ENCODE measurements at places on chromosomes 16 and 17. TPM values are rescaled to one million over a fixed set of nuclear protein-coding genes. Genes with fewer than 3 reads are reported as not detected.
A peak's percentile ranks its signal among the peaks of the same experiment; 100 is the strongest.

DNA sequence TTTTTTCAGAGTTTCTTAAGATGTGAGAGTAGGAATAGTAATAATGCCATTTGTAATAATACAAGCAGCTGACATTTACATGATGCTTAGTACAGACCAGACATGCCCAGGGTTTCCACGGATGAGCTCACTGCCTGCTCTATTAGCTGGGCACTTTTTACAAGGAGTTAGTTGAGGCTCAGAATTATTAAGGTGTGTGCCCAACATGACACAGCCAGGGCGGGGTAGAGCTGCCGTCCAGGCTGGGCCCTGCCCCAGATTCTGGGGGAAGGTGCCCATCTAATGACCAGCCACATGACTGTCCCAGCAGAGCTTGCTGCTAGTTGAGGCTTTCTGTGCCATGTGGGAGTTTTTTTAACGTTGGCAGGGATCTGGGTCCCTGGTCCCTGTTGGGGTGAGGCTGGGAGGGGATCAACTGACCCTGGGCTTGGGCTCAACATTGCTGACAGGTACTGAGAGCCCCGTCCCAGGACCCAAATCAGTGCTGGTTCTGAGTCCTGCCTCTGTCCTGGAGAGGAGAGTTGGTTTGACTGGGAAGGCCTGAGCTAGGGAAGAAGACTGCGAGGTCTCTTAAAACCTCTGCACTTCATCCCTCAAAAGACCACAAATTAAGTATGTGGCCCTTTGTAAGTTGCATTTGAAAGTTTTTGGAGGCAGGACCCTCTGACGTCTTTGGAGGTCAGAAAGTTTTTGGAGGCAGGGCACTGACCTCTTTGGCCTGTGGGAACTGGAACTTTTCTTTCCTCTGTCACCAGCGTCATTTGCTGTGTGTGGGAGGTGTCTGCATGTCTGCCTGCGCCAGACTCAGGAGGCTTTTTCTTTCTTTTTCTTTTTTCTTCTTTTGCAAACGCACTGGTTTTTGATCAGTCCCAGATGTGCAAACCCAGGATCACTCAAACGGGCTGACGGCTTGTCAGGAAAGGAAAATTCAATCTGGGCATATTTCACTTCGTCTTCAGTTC, 2.2 kb downstream of the CRISPLD2 start:
- peak; percentile 75 for DNase-seq

GRCh38 chr16:2691491-2692248, 9.3 kb downstream of the KCTD5 start:
- DNase-seq: no peak

DNA sequence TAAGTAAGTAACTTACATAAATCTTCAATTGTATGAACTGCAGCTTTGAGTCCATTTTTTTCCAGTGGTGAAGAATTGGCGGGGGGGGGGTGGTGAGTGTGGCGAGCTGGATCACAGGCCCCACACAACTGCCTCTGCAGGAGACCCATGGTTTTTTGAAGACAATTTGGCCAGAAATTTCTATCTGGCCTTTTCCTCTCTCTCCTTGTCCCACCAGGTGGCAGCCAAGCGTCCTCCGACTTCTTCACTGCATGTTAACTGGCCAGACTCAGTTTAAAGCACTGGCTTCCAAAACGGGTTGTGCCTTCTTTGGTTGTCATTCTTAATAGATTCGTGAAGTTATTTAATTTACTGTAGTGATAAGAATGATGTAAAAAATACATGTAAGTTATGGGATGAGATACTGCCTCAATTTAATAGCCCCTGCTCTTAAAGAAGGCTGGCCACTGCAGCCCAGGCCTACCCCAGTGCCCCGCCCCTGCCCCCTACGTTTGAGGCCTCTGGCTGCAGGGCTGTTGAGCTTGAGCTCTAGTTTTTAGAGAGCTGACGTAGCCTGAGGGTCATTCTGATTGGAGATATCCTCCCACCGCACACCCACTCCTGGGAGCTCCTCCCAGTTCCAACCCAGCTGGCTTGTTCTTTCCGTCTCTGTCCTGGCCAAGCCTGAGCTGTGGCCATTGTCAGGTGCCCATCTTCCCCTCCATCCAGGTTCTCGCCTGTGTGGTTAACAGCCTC, 36.4 kb downstream of the AKAP1 start:
- no peak for DNase-seq

- DNase-seq: no peak
These were observed 73.1 kb downstream of the CDH13 start for GRCh38 chr16:82699711-82700495.

DNA sequence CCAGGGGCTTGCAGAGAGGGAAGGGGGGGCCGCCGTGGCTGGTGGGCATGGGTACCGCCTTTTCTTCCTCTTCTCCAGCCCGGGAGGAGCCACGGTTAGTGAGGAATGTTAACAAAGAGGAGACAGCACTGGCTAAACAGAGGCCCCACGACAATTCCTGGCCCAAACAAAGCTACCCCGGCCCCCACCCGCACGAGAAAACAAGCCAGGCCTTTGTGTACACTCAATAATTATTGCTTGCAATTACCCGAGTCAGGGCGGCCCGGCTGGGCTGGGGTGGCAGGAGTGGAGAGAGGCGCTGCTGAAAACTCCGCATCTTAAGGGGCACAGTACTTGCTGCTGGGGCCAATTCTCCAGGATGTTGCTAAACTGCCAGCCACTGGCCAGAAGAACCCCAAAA, 56.4 kb downstream of the IRX5 start:
- no peak for DNase-seq

- DNase-seq: no peak
These were observed 73.7 kb downstream of the CNGB1 start for GRCh38 chr16:57897053-57897784.

GRCh38 chr17:7789131-7789530, 44.9 kb upstream of the KDM6B start:
- DNase-seq: no peak

DNA sequence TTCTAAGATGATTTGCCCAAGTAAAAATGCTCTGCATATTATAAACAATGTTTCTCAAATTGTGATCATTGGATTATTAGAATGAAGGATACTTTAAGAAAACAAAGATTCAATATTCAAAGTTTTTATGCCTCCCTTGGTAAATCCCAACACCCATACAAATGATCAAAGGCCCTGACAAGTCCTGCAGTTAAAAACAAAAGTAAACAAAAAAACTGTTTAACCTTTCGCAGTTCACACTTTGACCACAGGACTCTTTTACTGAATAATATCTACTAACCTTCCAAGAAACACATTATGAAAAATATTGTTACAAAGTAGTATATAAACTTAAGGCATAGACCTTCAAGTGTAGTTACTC, 365.9 kb upstream of the ZFHX3 start:
- no peak for DNase-seq

DNA sequence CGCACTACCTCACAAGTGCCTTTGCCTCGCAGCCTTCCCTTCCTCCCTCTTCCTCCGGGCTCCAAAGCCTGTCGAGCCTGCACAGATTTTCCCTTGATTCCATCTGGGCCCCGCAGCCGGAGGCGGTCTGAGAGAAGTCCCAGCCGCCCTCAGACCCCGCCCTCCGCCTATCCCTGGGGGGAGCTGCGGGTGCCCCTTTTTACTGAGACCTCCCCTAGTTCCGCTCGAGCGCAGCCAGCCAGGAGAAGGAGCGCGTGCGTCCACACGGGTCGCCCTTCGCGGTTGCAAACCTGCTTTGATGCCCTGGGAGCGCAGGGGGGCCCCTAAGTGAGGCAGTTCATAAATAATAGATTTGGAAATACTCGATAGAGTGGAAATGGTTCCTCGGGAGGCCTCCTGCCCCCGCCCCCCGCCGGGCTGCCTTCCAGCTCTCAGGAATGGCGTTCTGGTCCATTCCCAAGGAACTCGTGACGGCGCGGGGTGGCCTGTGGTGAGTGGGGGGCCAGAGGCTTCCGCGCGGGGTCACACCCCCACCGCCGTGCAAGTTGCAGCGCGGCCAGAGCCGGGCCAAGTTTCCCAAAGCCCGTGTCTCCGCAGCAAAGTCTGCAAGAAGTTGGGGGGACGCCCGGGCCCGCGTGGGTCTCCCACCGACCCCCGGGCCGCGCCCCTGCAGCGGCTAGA, 610 bp downstream of the C16orf74 start:
- DNase-seq: no peak

- no peak for DNase-seq
These were observed 9.4 kb upstream of the MEOX1 start for GRCh38 chr17:43671031-43671692.

- peak; percentile 94 for DNase-seq
These were observed at the start of gene CAMKK1 for GRCh38 chr17:3893003-3893719. TSS of gene CAMKK1 (minus strand) at chr17:3893053. CDS start at chr17:3885687, 7,366 bp downstream.

GRCh38 chr17:75596320-75597087, 8.9 kb downstream of the MYO15B start:
- no peak for DNase-seq

DNA sequence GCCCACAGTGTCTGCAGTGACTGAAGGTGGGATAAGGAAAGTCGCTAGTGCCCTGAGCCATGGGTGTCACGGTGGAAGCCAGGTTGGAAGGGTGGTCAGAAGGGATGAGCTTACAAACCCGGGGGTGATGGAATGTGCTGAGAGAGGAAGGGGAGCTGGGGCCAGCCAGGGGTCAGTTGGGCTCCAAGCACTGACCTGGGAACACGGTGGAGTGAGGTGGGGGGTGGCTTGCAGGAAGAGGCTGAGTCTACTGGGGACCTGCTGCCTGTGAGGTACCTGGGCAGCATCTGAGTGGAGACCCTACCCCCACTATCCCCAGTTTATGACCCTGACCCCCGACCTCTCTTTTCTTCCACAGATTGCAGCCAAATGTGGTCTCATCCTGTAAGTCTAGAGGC, 3.1 kb downstream of the TMEM92 start:
- DNase-seq: peak; percentile 21

GRCh38 chr17:31413874-31414549, 22.5 kb downstream of the RAB11FIP4 start:
- peak; percentile 37 for DNase-seq

GRCh38 chr16:50480206-50480605, 68.0 kb upstream of the NKD1 start:
- no peak for DNase-seq

DNA sequence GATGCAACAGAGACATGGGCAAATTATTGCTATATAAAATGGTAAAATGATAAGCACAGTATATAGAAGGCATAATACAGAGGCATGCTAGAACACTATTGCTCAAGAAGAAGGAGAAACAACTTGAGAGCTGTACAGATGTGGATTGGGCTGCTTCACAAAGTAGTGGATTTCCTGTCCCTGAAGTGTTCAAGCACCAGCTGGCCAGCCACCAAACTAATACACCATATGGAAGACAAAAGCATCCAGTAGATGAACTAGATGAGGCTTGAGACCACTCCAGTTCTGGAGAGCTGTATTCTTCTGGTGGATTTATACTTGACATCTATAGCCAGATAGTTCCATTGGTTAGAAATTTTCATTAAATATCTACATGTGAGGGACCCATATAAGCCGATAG, 134.1 kb upstream of the GNAO1 start:
- DNase-seq: no peak

DNA sequence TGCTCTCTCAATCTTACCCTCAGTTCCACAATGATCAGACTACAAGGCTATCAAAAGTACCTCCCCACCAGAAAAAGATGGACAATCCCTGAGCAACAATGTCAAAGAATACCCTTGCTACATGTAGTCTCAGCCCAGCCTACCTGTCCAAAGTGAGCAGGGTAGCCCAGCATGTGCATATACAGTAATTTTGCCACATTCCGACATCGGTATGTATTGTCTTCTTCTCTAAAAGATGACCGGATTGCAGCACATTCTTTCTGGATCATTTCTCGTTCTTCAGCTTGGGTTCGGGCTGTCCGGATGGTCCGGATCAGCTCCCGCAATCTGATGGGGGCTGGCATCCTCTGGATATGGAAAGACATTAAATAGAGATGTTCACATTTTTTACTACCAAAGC, 19.5 kb downstream of the AP1G1 start:
- no peak for DNase-seq

GRCh38 chr16:86578061-86578599, at the start of gene FOXL1:
TSS of gene FOXL1 (plus strand) at chr16:86578549. CDS start at chr16:86578724, 175 bp downstream.
- DNase-seq: no peak

GRCh38 chr17:57431415-57431814, 175.1 kb downstream of the MSI2 start:
- no peak for DNase-seq

- no peak for DNase-seq
These were observed 28.1 kb upstream of the BEAN1 start for GRCh38 chr16:66399031-66399430.

- DNase-seq: peak; percentile 87
These were observed 9.9 kb upstream of the RAP1GAP2 start for GRCh38 chr17:2786176-2786881.

DNA sequence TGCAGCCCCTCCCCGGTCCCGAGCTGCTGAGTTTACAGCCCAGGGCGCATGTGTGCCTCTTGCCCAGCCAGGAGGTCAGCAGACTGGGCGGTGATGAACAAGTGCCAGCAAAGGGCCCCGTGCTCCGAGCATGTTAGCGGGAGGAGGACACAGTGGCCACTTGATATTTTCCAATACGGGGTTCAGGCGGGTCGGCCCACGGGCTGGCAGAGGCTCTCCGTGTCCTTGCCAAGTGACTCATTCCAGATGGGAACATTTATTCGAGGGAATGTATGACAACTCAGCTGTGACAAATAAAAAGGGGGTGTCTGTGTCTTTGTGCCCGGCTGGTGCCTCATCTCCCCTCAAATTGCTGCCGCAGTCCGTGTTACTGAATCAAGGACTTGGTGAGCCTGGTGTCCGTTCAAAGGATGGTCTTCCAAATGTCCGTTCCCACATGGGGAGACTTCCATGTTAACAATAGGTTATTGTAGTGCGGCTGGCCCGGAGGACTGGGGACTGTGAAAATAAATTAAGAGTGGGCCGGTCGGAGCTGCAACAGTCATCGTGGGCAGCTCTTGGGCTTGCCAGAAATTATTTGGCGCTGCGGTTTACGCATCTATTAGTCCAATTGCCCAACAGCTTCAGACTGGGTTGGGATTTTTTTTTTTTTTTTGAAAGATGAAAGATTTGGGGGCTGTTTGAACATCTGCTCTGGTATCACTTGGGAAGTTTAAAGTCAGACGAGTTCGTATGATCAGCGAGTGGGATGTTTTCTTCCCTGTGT, 174.0 kb upstream of the CIBAR2 start:
- peak; percentile 82 for DNase-seq

DNA sequence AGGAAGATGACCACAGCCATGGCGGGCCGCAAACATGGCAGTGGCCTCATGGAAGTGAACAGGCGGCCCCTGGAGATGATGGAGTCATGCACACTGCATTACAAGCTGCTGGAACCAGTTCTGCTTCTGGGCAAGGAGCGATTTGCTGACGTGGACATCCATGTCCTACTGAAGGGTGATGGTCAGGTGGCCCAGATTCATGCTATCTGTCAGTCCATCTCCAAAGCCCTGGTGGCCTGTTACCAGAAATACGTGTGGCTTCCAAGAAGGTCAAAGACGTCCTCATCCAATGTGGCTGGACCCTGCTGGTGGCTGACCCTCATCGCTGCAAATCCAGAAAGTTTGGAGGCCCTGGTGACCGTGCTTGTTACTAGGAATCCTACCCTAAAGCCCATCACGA, 13.4 kb upstream of the WSB1 start:
- DNase-seq: no peak

The GPR142 gene
- total RNA-seq: not detected

The KRT14 gene
- 1.2 TPM for total RNA-seq

The LRRC36 gene
- total RNA-seq: 0.51 TPM

The MRPS34 gene
- total RNA-seq: 36.5 TPM

The CACNG4 gene
- not detected for total RNA-seq

The SLC5A10 gene
- total RNA-seq: not detected

The TMEM106A gene
- total RNA-seq: 37.2 TPM

The TMEM238L gene
- not detected for total RNA-seq

The DBNDD1 gene
- 1.1 TPM for total RNA-seq

The SHISA9 gene
- total RNA-seq: 0.10 TPM

The SNAI3 gene
- total RNA-seq: 0.71 TPM

The CASKIN2 gene
- 61.5 TPM for total RNA-seq

The EME1 gene
- total RNA-seq: not detected

The ALOX15B gene
- total RNA-seq: 1.0 TPM

The ARHGDIA gene
- total RNA-seq: 422 TPM

The KRT25 gene
- not detected for total RNA-seq

The ETV4 gene
- 2.3 TPM for total RNA-seq

All from aorta (tissue), 5 donors.